ENCODE measurements at places on chromosomes 3 and 15. TPM values are rescaled to one million over a fixed set of nuclear protein-coding genes. Genes with fewer than 3 reads are reported as not detected.

The GPR149 gene
- total RNA-seq: not detected

The WDR93 gene
- total RNA-seq: not detected

The SPTSSB gene
- total RNA-seq: not detected

The EFCC1 gene
- total RNA-seq: 0.13 TPM

The MCCC1 gene
- total RNA-seq: 37.9 TPM

The PLXNA1 gene
- total RNA-seq: 65.5 TPM

The KBTBD13 gene
- total RNA-seq: not detected

DNA sequence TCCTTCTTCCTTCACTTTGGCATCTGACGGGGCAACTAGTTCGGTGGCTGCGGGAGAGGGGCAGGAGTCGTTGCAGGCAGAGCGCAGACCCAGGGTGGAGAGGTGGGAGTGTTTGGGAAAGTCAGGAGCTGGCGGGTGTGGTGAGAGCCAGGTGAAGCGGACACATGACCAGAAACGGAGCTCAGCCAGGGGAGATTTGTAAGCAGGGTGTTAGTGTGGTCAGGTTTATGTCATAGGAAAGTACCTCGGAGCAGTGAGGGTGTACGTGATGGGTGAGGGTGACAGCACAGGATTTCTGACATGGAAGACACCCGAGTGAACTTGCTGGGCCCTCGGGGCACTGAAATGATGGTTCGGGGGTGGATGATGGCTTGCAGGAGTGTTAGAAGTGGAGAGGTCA lies 247.4 kb upstream of the TPM1 start:
- no peak for DNase-seq
- peaks cover 40% of the 10 kb centered on the region for H3K4me1 ChIP-seq
- no peaks in the 10 kb centered on the region for H3K27me3 ChIP-seq
- peaks cover 5% of the 10 kb centered on the region for H3K36me3 ChIP-seq
- H3K4me3 ChIP-seq: no peak overlapping the region

- no peak overlapping the region for H3K4me3 ChIP-seq
- no peak for DNase-seq
- no peaks in the 10 kb centered on the region for H3K27me3 ChIP-seq
- no peak overlapping the region for H3K27ac ChIP-seq
- H3K36me3 ChIP-seq: peaks cover 42% of the 10 kb centered on the region
- peaks cover 4% of the 10 kb centered on the region for H3K4me1 ChIP-seq
Observed at GRCh38 chr15:28123408-28124023, 24.4 kb upstream of the OCA2 start.

- DNase-seq: no peak
- H3K4me1 ChIP-seq: peaks cover 2% of the 10 kb centered on the region
- no peaks in the 10 kb centered on the region for H3K27me3 ChIP-seq
- no peak overlapping the region for H3K4me3 ChIP-seq
- no peak overlapping the region for H3K27ac ChIP-seq
Observed at GRCh38 chr3:37580237-37580636, 281.4 kb upstream of the CTDSPL start.

- H3K27me3 ChIP-seq: no peaks in the 10 kb centered on the region
- no peak overlapping the region for H3K4me3 ChIP-seq
- H3K4me1 ChIP-seq: no peaks in the 10 kb centered on the region
- H3K36me3 ChIP-seq: no peaks in the 10 kb centered on the region
Observed at GRCh38 chr3:11964553-11964952, 39.6 kb upstream of the SYN2 start.

DNA sequence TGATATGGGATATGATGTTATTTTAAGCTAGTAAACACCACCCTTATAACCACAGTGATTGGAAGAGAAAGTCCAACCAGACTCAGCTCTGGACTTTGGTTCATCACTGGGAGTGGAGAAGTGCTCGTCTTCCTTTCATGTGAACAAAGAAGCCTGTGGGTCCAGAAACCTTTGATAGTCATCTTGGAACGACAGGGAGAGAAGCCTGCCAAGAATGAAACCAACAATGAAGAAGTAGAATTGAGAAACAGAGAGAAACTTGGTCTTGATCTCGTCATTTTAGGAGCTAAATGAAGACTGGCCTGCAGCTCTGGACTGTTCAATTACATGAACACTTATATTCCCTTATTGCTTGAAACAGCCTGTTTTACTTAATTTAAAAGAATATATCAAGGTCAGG lies 13.1 kb upstream of the SLC35G2 start:
- H3K36me3 ChIP-seq: no peaks in the 10 kb centered on the region

- no peaks in the 10 kb centered on the region for H3K27me3 ChIP-seq
- H3K4me1 ChIP-seq: peaks cover 13% of the 10 kb centered on the region
- peak within 1 kb of the TSS; percentile 76 for H3K4me3 ChIP-seq
- peak within 1 kb of the TSS; percentile 79 for H3K27ac ChIP-seq
- DNase-seq: peak; percentile 93
Observed at GRCh38 chr15:78131295-78132061, at the start of gene CIB2. Gene CIB2, minus strand, starts transcription at chr15:78131445. Its CDS starts 230 bp downstream, at chr15:78131215.

GRCh38 chr15:64014995-64015394 lies 31.3 kb downstream of the DAPK2 start:
- H3K27me3 ChIP-seq: no peaks in the 10 kb centered on the region
- H3K36me3 ChIP-seq: peaks cover 3% of the 10 kb centered on the region

GRCh38 chr3:143121241-143122088 lies 1.9 kb downstream of the CHST2 start:
- peaks cover 48% of the 10 kb centered on the region for H3K4me1 ChIP-seq
- peak overlapping the region; percentile 65 for H3K4me3 ChIP-seq
- H3K27me3 ChIP-seq: peaks cover 4% of the 10 kb centered on the region
- H3K36me3 ChIP-seq: peaks cover 22% of the 10 kb centered on the region

GRCh38 chr3:126855374-126855773 lies 127.5 kb upstream of the PLXNA1 start:
- H3K4me1 ChIP-seq: peaks cover 31% of the 10 kb centered on the region
- peaks cover 4% of the 10 kb centered on the region for H3K36me3 ChIP-seq
- no peaks in the 10 kb centered on the region for H3K27me3 ChIP-seq
- DNase-seq: peak; percentile 49
- no peak overlapping the region for H3K27ac ChIP-seq

- H3K27ac ChIP-seq: no peak overlapping the region
- H3K4me3 ChIP-seq: no peak overlapping the region
- H3K27me3 ChIP-seq: peaks cover 28% of the 10 kb centered on the region
- H3K36me3 ChIP-seq: no peaks in the 10 kb centered on the region
- no peak for DNase-seq
Observed at GRCh38 chr3:66179793-66180192, 41.0 kb upstream of the SLC25A26 start.

DNA sequence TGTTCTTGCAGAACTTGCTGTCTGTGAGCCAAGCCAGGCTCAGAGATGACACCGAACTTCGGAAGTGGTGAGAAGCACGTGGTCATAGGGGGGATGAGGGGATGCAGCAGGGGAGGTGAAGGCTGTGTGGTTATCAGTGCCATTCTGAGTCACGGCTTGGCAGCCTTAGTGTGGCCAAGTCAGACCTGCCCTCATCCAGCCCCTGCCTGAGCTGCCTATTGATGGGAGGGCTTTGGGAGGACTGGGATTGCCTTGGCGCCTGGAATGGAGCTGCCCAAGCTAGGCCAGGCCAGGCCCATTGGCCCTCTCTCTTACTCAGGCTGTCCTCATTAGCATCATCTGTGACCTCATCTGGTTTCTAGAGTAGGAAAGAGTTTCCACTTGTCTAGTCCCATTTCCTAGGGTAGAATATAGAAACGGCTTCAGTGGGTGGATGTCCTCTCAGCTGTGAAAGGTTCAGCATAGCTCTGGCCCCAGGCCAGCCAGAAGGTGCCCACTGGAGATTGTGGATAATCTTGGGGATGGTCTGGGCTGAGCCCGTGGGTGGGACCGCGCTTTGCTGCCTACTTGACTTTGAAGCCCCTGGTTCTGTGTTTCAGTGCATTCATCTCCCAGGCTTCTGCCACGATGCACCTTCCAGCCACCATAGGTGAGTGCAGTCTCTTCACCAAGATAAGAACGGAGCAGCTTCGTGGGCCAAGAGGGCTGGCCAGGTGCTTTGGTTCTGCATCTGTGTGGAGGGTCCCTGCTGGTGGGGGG lies 7.2 kb downstream of the FAH start:
- DNase-seq: peak; percentile 77
- H3K4me1 ChIP-seq: peaks cover 12% of the 10 kb centered on the region
- no peak overlapping the region for H3K4me3 ChIP-seq
- H3K36me3 ChIP-seq: peaks cover 7% of the 10 kb centered on the region
- H3K27ac ChIP-seq: peak overlapping the region; percentile 65

GRCh38 chr3:150868282-150868681 lies 37.0 kb downstream of the MINDY4B start:
- no peak overlapping the region for H3K27ac ChIP-seq
- no peak overlapping the region for H3K4me3 ChIP-seq
- no peaks in the 10 kb centered on the region for H3K36me3 ChIP-seq
- no peak for DNase-seq
- peaks cover 11% of the 10 kb centered on the region for H3K27me3 ChIP-seq
- peaks cover 2% of the 10 kb centered on the region for H3K4me1 ChIP-seq

GRCh38 chr3:159301961-159302360 lies 500.1 kb downstream of the MFSD1 start:
- H3K4me1 ChIP-seq: no peaks in the 10 kb centered on the region
- H3K27ac ChIP-seq: no peak overlapping the region
- H3K27me3 ChIP-seq: peaks cover 6% of the 10 kb centered on the region

GRCh38 chr3:180626844-180627243 lies 24.9 kb downstream of the TTC14 start:
- no peaks in the 10 kb centered on the region for H3K4me1 ChIP-seq
- H3K36me3 ChIP-seq: peaks cover 7% of the 10 kb centered on the region
- no peak overlapping the region for H3K4me3 ChIP-seq
- no peak for DNase-seq
- no peak overlapping the region for H3K27ac ChIP-seq
- H3K27me3 ChIP-seq: no peaks in the 10 kb centered on the region
